ENCODE measurements at places on chromosomes 4 and X.

- DNase-seq: no peak
Observed at GRCh38 chr4:116343809-116344208, 741.6 kb downstream of the TRAM1L1 start.

DNA sequence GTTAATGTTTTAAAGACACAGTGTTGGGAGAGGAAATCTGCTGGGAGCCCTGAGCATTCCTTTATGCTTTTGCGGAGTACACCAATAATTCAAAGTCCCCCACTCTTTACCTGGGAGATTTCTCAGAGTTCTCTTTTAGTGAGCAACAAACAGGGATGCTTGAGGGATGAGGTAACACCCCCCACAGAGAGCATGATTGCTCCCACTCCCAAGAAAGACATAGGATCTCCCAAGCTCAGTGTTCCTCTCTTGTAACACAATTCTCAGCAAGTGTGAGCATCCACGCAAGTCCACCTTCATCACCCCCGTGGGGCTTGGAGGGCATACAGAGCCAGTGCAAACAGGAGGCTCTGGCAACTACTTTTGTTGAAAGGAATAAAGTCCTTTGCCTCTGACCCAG, 36.1 kb downstream of the GSPT2 start:
- DNase-seq: no peak

- DNase-seq: no peak
Observed at GRCh38 chr4:23957465-23957864, 67.6 kb upstream of the PPARGC1A start.

- DNase-seq: no peak
Observed at GRCh38 chrX:73401591-73402266, 45.1 kb upstream of the CDX4 start.

- no peak for DNase-seq
Observed at GRCh38 chr4:118941149-118941548, 52.5 kb downstream of the SYNPO2 start.

DNA sequence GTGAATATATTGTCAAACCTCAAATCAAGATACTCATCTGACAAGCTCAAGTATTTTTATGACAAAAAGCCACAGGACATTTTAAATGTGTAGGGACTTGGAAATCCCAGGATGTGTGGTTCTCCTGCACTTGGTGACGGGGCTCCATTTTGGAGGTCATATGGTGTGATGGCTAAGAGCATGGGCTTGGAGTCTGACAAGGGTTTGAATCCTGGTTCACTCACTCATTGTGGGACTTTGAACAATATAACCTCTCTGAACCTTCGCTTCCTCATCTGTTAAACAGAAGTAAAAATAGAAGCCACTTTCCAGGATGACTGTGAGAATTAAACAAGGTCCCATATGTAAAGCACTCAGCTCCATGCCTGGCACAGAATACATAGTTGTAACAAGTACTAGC, 99.6 kb downstream of the SMIM20 start:
- no peak for DNase-seq

- no peak for DNase-seq
Observed at GRCh38 chr4:18568600-18568999, 547.0 kb upstream of the LCORL start.

- no peak for DNase-seq
Observed at GRCh38 chr4:83657336-83657735, 121.4 kb downstream of the GPAT3 start.

DNA sequence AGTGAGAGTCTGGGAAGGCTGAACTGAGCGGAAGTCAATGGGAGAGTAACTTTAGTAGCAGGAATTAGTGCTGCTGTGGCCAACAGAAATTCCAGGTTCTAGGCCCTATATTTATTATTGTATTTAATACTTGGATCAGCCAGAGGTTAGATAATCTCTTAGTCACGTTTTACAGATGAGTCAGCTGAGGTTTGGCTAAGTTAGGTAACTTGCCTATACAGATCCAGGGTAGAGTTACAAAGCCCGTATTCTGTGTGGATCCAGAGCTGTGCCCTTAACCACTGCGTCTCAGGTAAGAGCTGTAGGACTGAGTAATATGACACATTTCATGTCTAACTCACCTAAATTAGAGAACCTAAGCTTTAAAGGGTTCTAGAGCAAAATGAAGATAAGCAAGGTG, 20.5 kb downstream of the PSMD10 start:
- no peak for DNase-seq

GRCh38 chrX:103212749-103213457, 2.0 kb upstream of the BEX4 start:
- DNase-seq: no peak

GRCh38 chr4:85370400-85371032, 104.4 kb upstream of the ARHGAP24 start:
- DNase-seq: no peak

DNA sequence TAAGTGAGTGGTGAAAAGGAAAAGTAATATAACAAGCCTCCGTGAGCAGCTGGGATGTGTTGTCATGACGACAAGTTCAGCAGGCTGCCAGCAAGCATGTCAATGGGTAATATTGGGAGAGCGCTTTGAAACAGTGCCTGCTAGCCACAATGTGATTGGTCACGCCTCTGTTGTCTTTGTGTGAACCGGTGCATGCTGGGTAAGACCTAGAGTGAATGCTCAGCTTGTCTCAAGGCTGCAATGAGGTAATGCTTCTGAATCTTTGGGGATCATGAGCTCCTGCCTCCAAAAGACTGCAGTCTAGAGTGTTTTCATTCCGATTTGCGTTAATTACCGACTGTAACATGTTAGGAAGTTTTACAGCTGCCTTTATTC, 54.9 kb downstream of the STOX2 start:
- no peak for DNase-seq

DNA sequence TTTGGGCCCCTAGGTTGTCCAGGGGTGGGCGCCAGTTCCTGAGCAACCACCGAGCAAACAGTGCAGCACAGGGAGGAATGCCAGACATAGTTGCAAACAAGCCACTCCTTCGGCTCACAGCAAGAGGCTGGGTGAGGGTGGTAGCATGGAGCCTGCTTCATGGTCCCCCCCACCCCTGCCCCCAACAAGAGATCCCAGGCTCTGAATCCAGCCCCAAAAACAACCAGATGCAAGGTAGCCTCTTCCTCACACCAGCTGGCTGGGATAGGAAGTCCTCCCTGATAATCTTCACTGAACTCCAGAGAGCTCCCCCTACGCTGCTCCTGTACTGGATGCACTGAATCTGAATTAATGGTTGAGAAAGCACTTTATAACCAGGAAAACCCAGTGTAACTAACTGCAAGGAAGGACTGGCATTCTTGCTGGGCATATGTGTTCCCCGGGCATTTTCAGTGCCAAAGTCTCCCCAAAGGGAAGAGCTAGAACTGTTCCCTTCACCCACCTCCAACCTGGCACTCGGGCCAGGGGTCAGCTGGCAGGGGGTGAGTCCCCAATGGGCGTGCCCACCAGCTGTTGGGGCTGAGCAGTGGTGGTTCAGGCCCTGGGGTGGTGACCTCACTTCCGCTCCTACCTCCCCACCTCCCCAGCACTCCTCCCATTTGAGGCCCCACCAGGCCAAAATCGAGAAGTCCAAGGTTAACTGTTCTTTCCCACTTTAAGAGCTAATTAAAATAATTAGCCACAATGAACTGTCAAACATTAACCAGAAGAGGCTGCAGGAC, 1.5 kb downstream of the ELF4 start:
- DNase-seq: no peak

GRCh38 chr4:38173935-38174518, 213.8 kb downstream of the PTTG2 start:
- no peak for DNase-seq

- DNase-seq: no peak
Observed at GRCh38 chr4:69909195-69909594, 21.7 kb upstream of the CSN1S1 start.

DNA sequence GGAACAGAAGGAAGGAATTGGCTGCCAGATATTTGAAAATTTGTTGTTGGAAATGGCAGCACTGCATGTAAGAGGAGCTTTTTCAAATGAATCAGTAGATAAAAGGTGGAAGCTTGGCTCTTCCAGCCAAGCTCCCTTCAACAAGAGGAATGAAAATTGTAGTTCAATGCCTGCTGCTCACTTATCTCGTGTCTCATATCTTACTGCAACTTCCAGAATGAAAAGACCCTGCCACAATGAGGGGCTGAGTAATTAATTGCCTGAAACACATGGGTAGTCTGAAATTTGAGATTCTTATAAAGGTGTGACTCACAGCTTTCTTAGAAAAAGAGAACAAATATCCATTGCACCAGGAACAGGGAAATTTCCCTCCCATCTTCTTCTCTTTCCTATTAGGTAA, 53.0 kb downstream of the HAND2 start:
- DNase-seq: no peak

- DNase-seq: no peak
Observed at GRCh38 chr4:179292468-179292867, 1850.2 kb upstream of the AGA start.

DNA sequence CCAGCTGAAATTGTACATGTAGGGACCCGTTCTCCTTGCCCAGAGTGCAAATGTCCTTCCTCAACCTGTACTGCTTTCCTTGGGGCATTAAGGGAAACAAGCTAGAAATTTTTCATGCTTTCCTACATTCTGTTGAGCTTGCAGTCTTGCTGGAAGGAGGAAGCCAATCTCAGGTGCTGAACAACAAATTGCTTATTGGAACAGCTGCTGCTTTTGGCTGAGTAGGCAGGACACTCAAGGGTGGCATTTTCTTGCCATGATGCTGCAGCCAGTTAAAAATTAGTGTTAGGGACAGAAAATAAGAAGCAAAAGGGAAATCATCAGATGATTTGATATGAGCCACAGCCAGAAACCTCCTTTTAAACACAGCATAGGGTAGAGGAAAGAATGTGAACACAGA, 223.7 kb downstream of the QDPR start:
- DNase-seq: no peak

GRCh38 chrX:100368167-100368566, 41.9 kb downstream of the PCDH19 start:
- no peak for DNase-seq

GRCh38 chr4:172055498-172055897, 242.3 kb downstream of the GALNTL6 start:
- no peak for DNase-seq

DNA sequence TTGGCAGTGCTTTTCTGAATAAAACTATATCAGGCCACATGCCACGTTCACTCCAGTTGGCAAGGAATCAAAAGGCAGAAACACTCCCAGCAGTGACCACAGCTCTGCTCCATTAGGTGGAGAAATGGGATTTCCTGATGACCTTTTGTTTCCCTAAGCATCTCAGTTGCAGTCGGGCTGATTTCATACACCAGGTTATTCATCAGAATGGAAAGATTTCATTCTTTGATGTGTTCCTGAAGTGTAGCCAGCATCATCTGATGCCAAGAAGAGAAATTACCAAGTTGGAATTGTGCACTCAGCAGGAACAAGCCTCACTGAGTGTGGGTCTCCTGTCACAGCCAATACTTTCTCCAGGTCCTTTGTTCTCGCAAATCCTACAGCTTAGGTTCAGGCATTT, 193.7 kb downstream of the SPATA18 start:
- no peak for DNase-seq

GRCh38 chr4:11543706-11544105, 115.0 kb upstream of the HS3ST1 start:
- DNase-seq: no peak

GRCh38 chr4:67162690-67163089, 382.6 kb downstream of the CENPC start:
- DNase-seq: no peak

DNA sequence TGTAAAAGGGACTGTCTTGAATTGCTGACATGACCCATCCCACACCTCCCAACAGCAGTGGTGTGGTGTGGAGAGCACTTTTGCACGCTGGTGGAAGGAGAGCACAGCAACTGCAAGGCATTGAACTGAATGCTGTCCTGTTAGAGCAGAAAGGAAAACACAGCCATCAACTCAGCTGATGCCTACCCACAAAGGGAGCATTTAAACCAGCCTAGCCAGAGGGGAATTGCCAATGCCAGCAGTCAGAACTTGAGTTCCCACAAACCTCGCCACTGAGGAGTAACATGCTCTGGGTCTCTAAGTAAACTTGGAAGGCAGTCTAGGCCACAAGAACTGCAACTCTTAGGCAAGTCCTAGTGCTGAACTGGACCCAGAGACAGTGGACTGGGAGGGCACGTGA, 31.9 kb downstream of the MAGED4 start:
- DNase-seq: no peak

GRCh38 chr4:24190761-24191695, 301.2 kb upstream of the PPARGC1A start:
- DNase-seq: no peak

GRCh38 chr4:76233529-76233928, 18.0 kb upstream of the FAM47E start:
- no peak for DNase-seq

GRCh38 chr4:27360131-27360530, 499.5 kb downstream of the STIM2 start:
- no peak for DNase-seq

- DNase-seq: no peak
Observed at GRCh38 chrX:100328351-100328750, 81.7 kb downstream of the PCDH19 start.

- DNase-seq: no peak
Observed at GRCh38 chrX:24732766-24733500, 39.2 kb downstream of the POLA1 start.

DNA sequence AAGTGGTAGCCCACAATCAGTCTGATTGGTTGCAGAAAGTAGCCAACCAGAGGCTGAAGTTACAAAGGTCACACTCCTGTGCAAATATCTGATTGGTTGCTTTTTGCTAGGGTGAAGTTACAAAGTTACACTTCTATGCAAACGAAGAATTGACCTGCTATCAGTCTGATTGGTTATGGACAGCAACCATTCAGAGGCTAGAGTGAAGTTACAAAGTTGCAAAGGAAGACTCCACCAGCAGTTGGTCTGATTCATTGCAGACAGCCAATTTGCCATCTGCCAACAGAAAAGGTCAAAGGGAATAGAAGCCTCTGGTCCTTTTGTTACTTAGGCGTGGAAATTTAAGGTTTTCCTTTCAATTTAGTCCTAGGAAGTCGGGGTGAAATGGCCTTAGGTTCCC, 377.7 kb downstream of the PRDM5 start:
- DNase-seq: no peak

- peak; percentile 4 for DNase-seq
Observed at GRCh38 chr4:88659055-88659889, 38.4 kb downstream of the NAP1L5 start.

DNA sequence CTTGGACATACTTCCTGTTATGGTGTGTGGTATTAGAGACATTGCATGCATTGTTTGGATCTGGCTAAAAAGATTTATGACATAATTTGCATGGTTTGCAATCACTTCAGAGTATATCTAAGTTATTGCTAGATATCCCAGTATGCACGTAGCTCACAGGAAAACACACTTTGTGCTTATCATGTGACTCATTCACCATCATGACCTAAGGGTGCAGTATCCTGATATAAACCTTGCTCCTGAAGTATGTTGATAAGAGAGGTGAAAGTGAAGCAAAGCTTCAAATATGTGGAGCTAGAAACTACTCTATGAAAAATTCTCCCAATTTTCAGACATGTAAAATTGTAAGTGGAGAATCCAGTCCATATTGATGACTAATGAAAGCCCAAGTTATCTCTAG, 46.9 kb upstream of the GRXCR1 start:
- DNase-seq: no peak

DNA sequence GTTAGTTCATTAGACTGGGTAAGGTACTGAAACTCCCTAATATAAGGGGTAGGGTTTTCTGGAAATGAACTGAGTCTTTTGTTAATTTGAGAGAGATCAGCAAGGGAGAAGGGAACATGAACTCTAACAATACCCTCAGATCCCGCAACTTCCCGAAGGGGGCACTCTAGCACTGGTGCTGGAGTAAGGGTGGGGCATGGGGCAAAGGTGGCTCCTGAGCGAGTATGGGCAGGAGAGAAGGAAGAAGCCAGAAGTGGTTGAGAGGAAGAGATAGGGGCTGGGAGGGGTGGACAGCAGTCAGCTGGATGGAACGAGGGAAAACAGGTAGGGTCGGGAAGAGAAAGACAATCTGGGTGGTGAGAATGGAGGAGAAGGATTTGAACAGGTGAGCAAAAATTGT, 183.2 kb upstream of the MAGEE2 start:
- no peak for DNase-seq

All from stimulated activated CD4-positive, alpha-beta T cell treated with anti-CD3 and anti-CD28 coated beads, Interleukin-2, amount 100 ng/mL, for 4 hours (primary cell).